NCI-H345 (cell line): ENCODE measurements at places on chromosomes 12 and 14.

DNA sequence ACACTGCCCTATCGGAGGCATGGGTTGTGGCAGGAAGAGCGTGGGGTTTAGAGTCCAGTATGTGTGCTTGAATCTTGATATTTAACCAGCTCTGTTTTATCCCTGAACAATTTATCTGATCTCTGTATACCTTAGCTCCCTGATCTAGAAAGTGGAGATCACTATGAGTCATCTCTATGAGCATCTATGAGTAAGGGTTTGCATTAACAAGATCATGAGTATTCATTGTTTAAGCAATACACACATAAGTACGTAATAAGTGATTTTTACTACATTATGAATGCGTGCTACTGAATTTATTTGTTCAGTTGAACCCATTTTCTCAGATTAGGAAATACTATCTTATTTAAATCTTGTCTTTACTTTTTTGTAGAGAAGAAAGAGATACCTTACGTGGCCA, 49.4 kb downstream of the GPATCH2L start:
- DNase-seq: no peak

GRCh38 chr12:112112409-112113133, 4.0 kb upstream of the NAA25 start:
- DNase-seq: no peak

DNA sequence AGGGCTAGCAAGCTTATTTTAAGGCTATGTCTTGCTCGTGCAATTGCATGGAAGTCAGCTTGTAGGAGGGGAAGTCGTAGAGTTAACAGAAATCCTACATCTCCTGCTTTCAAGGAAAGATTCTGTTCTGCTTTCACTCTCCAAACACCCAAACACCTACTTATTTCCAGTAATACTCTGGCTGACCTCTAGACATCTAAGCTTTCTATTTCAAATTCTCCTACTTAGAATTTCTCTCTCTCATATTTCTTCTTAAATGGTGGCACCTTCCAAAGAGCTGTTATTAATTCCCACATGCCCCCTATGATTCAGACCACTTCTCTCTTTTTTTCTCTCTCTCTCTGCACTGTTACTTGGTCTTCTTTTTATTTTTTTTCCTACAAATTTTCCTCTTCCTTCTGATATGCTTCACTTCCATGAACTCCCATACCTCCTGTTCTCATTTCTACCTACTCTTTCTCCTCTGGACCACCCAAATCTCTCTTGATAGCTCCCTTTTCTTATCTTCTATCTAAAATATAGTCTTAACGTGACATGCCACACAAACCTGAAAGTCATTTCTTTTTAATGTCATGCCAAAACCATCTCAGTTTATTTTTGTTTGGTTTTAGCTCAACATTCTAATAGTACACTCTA, 90.8 kb downstream of the RPS6KA5 start:
- DNase-seq: no peak

DNA sequence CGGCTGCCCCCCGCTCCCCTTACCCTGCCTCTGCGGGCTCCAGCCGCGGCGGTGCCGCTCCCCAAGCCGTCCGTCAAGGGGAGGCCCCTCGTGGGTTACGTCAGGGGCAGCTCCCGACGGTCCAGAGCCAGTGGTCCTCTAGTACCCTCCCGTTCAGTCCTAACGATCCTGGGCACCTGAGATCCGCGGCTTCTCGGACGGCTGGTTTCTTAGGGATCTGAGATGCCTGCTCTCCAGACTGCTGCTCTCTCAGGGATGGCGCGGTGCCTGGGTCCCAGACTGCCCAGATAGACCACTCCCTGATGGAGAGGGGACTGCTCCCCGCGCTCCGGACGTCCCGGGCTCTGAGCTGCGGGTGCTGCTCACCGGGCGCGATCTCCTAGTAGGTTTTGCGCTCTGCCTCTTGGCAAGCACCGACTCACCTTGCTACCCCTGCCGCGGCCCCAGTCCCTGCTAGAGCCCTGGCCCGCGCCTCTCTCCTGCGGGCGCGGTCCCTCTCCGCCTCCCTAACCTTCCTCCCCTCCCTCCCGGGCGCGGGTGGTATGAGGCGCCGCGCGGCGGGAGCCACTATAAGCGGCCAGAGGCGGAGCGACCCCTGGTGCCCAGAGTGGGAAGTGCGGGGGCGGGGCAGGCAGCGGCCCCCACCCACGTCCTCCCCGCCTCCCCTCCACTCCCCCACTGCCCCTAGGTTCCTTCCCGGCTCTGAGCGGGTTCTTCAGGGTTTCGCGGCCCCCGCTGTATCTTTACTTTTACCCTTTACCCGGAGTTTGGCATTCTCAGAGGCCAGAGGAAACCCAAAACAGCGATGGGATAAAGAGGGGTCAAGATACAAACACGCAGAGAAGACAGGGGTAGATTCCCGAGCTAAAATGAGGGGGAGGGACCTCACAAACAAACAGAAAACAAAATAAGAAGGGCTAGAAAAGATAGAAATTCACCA, at the start of gene C1QL4:
Gene C1QL4 (minus strand): TSS at position 544 of the 940 bp plus-strand sequence. CDS start 711 bp downstream, outside the sequence.
- DNase-seq: peak; percentile 38

DNA sequence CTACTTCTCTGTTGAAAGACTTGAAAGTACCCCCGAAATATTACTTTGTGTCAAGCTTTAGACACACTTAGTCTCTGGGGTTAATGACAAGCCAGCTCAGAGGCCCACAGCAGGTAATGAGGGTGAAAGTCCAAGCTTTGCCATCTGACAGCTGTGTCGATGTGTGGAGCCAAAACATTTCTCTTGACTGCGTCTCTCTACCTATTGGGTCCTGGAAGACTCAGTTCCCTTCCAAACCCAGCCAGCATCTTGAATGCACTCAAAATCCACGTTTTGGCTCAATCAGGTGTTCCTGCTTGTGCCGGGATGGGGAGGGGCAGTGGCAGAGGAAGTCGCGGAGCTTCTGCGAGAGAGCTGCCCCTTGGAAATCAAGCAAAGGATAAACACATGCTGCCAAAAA, 3.2 kb downstream of the PLXNC1 start:
- DNase-seq: peak; percentile 17

DNA sequence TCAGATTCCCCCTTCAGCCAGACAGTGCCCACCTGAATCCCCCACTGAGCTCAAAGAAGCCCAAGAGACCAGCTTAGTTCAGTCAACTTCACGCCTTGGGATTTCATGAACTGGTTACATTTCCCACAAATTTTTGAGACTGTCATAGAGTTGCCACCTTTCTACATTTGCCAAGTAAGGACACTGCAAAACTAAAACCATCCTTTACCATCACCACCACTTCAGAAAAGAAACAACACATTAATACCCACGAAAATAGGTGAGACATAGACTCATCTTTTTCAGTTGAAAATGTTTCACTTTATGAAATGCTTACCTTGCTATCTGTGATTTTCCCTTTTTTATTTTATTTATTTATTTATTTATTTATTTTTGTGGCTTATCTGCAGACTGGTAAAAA, 16.1 kb downstream of the CMKLR1 start:
- DNase-seq: no peak

DNA sequence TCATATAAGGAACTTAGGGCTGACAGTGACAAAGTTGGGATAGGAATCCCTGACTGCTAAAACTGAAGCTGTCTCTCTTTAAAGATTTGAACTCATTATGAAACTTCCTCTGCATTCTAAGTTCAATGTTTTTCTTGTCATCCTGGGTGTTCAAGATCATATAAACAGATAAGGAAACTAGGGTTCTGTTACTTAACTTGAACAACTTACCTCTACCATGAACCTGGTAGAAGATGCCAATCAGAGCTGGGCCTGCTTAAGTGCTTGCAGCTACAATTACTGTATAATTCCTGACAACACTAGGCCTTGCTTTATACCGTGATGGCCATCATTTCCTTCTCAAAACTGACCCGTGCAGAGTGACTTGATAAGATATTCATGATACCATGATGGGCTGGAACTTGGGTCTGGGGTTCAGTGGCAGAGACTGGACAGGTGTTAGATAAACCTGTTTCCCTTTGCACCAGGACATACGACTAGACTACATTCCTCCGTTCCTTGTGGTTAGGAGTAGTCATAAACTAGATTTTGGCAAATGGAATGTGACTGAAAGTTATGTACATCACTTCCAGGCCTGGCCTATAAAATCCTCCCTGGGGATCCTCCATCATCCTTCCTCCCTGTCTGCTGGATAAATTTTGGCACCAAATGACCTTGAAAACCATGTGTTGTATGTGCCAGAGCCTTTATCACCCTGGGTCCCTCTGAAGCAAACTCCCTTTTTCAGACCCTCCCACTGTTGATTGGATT, 172.2 kb upstream of the PRICKLE1 start:
- DNase-seq: no peak
